ENCODE measurements at places on chromosomes 6 and 20. TPM values are rescaled to one million over a fixed set of nuclear protein-coding genes. Genes with fewer than 3 reads are reported as not detected.

Gene DDR1
- 2.6 TPM for total RNA-seq

Gene BMP6
- 330 TPM for total RNA-seq

Gene RSPH9
- 0.16 TPM for total RNA-seq

Gene ADGRB3
- total RNA-seq = not detected

Gene NPBWR2
- total RNA-seq = not detected

Gene PSORS1C1
- total RNA-seq = 8.1 TPM

Gene GABRR2
- total RNA-seq = 0.32 TPM

Gene C6orf141
- total RNA-seq = 55.0 TPM

Gene POM121L2
- not detected for total RNA-seq

Gene PBOV1
- not detected for total RNA-seq

Gene MPC1
- total RNA-seq = 9.3 TPM

Gene RIPOR2
- 1.1 TPM for total RNA-seq

Gene LINC00237
- not detected for total RNA-seq

Gene C20orf202
- total RNA-seq = not detected

Gene CCR6
- not detected for total RNA-seq

Gene CTCFL
- not detected for total RNA-seq

Gene SLA2
- not detected for total RNA-seq

Gene AKAP7
- total RNA-seq = 1.8 TPM

Gene STMND1
- not detected for total RNA-seq
